ENCODE measurements at places on chromosomes 6 and 20.

DNA sequence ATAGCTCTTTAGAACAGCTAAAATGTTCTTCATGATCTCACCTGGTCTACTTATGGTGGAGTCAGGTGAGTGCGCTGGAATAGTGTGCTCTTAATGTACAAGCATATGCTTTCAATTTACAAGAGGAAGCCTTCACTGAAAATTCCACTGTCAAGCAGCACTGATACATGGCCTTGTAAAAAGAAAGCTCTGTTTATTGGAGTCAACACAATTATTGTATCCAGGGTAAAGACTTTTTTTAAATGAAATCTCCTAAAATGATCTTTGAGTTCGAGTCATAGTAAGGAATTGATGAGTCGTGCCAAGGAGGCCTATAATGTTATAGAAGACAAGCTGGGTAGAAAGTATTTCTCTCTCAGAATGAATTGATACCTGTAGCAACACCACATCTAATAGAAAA is 41.6 kb upstream of the CARMIL1 start:
- DNase-seq: no peak

GRCh38 chr20:9233804-9234203 is 164.9 kb downstream of the PLCB4 start:
- no peak for DNase-seq

DNA sequence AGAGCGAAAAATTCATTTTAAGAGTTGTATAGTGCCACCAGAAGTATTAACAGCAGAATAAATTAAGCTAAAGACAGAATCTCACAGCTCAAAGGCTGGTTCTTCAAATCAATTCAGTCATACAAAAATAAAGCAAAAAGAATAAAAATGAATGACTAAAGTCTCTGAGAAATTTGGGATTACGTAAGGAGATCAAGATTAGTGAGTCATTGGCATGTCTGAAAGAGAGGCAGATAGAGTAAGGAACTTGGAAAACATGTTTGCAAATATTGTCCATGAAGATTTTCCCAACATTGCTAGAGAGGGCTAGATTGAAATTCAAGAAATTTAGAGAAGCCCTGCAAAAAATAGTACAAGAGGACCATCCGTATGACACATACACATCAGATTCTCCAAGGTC is 1413.9 kb upstream of the ADGRB3 start:
- DNase-seq: no peak

GRCh38 chr6:127300411-127300810 is 33.7 kb downstream of the RNF146 start:
- DNase-seq: no peak

DNA sequence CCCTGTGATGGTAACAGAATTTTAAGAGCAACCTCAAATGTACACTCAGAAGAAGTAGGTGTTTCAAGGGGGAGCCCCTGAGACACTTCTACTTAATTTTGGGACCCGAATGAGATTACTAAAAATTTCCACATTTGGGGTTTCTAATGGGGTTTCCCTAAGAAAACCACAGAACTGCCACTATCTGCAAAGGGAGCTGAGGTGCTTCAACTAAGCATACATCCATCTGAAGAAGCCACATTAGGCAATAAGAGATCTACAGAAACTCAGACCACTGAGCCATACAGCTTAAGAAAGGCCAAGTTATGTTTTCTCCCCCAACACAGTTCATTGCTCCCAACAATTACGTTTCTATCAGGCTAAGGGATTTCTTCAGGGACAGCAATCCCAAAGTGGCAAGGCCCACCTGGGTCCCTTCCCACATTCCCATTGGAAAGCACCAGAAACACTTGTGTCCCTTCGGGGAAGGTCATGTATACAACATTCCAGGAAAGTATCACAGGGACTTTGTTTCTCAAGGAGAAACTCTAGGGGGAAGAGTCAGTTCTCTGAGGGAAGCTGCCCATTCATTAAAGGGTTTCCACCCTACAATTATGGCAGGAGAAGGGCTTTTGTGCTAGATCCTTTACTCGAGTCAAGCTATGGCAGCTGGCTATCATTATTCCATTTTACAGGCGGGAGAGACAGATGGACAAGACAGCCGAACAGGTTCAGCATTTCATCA is 5.0 kb downstream of the BCL2L1 start:
- no peak for DNase-seq

DNA sequence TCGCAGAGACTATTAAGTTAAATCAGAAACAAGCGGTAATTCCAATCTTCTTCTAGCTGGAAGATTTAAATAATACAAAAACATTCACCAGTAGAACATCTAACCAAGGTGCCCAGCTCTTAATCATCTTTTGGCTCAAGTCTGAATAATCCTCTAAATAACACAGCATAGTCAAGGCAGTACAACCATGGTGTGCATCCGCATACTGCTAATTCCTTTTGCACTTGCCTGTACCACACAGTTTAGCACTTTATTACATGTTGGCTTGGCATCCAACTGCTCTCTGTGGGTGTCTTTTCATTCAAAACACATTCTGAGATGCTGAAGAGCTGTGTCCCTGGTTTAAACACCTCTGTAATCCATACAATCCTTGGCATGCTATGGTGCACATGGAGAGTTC is 42.3 kb downstream of the VGLL2 start:
- DNase-seq: no peak

DNA sequence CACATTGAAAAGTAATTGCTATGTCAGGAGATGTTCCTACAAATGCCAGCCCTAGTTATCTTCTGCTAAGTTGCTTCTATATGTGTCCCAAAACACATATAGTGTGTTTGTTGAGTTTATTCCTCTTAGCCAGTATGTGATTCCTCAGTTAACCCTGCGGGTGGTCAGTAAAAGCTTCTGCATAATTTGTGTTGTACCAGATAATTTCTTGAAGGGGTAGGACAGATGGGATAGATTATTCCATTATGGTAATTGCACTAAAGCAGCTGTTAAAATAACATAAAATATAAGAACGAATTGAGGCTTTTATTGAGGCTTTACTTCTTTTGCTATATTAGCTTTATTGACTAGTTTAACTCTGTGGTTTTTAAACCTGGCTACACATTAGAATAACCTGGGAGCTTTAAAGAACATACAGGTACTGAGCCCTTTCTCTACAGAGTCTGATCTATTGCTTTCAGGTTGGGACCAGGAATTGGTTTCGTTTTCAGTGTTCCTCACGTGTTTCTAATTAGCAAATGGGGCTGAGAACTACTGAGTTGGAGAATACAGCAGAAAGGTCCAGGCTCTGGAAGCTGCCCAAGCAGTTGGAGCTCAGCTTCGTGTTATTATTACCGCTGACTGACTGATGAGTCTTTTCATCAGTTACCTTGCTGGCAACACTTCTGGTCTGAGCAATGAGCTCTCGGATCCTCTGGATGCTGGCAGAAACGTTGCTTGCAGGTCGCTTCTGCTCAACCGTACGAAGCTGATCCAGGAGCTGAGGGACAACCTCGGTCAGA is 56.9 kb downstream of the FAM229B start:
- DNase-seq: no peak

DNA sequence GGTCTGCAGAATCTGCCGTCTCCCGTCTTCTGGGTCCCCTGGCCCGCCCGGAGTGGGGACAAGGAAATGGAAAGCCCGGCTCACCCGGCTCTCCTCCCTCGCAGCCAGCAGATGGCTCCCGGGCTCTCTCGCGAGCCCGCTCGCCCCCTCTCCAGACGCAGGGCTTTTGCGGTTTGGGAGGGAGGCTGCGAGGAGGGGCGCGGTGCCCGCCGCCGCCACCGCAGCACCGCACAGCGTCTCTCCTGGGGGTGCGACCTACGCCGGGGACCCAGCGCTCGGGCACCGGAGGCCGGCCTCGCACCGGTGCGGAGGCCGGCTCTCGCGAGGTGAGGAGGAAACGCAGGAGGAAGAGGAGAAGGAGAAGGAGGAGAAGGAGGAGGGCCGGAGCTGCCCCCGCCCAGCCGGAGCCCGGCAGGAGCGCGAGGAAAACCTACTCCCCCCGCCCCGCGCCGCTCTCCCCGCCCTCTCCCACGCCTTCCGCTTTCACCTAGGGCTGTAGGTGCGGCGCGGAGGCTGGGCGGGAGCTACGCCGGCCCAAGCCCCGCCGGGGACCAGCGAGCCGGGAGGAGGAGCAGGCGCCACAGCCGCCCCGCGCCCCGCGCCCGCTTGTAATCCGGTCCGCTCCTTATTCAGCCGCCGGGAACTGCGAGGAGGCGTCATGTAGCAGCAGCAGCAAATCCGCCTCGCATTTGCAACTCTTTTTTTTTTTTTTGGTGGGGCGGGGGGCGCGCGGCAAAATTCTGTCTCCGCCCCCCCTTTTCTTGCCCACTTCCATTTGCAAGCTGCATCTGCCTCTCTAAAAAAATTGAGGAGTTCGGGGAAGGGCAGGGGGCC is at the start of gene CARMIL1:
Gene CARMIL1, plus strand, starts transcription at position 461 of the 834 bp plus-strand sequence. CDS start 422 bp downstream, outside the sequence.
- DNase-seq: peak; percentile 69

- DNase-seq: no peak
These were observed 27.9 kb downstream of the PPARD start for GRCh38 chr6:35370124-35370741.

DNA sequence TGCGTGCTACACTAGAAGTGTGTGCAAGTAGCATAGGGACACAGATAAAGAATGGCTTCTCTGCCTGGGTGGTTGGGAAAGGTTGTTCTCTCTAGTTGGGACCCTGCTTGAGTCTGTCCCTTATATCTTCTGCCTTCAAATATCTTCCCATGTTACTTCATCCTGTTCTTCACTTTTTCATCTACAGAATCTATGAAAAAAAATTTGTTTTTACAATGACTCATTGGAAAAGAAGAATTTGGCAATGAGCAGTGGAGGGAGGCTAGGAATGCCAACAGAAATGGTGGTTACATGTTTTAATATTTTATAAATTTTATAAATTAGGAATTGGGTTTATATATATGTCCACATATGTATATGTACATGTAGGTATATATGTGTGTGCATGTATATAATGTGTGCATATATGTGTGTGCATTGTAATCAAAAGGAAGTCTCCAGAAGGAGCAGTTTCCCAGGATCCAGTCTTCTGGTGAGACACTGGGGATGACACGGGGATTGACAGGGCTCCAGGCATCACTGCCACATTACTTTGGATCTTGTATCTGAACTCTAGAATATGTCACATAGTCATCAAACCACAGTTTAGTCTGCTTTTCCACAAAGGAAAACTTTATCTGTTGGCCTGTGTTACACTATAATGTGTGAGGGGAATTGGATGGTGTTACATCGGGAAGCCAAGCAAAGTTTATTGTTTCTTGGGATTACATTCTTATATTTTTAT is 75.3 kb upstream of the RIPOR2 start:
- DNase-seq: no peak

GRCh38 chr6:32195652-32195901 is 3.1 kb upstream of the GPSM3 start:
- DNase-seq: peak; percentile 100

- no peak for DNase-seq
These were observed 38.9 kb upstream of the KCNB1 start for GRCh38 chr20:49521356-49521755.
